ENCODE measurements at places on chromosomes 2 and 18.
A peak's percentile ranks its signal among the peaks of the same experiment; 100 is the strongest.

DNA sequence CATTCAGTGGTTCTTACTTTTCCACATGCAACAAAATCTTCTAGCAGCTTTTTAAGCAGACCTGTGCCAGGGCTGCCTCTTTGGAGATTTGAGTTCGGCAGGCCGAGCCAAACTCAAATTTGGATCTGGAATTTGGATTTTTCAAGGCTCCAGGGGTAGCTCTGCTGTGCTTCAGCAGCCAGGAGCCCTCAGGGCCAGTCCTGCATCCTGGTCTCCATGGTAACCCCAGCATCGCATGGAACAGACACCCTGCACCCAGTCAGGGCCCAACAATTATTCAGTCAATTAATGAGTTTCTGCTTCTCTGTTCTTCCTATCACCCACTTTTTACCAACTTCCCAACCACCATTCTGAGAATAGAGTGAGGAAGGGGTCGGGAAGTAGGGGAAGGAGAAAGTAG, 30.0 kb downstream of the EN1 start:
- no peak for DNase-seq

DNA sequence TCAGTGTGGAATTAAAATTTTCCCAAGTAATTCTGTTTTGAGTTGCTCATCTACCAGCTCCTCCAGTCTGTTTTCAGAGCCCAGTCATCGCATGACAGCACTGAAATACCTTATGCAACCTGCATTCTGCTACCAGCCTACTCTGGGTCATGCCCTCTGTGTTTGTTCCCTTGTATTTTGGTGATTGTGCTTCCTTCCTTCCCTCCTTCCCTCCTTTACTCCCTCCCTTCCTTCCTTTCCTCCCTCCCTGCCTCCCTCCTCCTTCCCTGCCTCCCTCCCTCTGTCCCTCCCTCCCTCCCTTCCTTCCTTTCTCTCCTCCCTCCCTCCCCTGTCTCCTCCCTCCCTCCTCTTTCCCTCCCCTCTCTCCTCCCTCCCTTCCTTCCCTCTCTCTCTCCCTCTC, 289.6 kb downstream of the CDH2 start:
- no peak for DNase-seq

GRCh38 chr2:177171418-177171865, 41.2 kb upstream of the HNRNPA3 start:
- DNase-seq = no peak

DNA sequence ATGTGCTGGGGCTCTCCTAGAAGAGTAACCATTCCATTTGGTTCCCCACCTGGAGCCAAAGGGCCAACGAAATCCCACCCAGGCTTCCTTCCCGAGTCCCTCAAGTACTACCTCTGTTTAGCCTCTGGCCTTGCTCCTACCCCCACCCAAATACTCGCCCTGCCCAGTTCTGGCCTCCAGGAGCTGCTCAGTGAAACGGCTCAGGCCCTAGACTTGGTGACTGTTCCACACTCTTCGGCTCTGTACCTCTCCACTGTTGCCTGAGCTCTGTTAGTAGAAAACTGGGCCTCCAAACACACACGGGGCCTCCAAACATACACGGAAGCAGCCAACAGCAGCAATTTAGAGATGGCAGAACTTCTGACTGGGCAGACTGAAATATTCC, 4.2 kb downstream of the OTX1 start:
- DNase-seq = peak; percentile 10

DNA sequence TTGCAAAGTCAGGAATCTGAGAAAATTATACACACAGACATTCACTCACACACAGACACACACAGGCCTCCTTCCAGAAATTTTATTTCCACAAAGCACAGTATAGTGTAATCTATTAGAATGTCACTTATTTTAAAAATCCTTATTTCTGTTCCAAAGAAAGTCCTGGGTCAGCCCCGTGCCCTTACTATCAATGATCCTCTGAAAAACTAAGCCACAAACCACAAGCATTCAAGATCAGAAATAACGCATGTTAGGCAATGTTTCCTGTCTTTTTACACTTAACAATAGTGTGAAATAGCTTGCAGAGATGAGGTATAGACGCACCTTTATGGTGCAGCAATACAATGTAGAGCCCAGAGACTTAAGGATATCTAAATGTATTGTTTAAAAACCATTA, 25.8 kb downstream of the TBC1D8 start:
- DNase-seq = no peak

- DNase-seq = no peak
Observed at GRCh38 chr2:116582850-116583249, 1231.6 kb upstream of the DDX18 start.

- DNase-seq = no peak
Observed at GRCh38 chr2:175282300-175282699, 100.8 kb upstream of the ATP5MC3 start.

GRCh38 chr2:206028101-206028500, 57.9 kb downstream of the INO80D start:
- no peak for DNase-seq

- DNase-seq = peak; percentile 44
Observed at GRCh38 chr2:102083393-102083703, 59.2 kb upstream of the IL1R1 start.

- peak; percentile 86 for DNase-seq
Observed at GRCh38 chr2:158968396-158969161, at the start of gene TANC1. Gene TANC1, plus strand, starts transcription at chr2:158968640. Its CDS starts 97,271 bp downstream, at chr2:159065911.

- no peak for DNase-seq
Observed at GRCh38 chr2:76958749-76959148, 563.4 kb downstream of the LRRTM4 start.

- no peak for DNase-seq
Observed at GRCh38 chr2:206820807-206821206, 55.4 kb downstream of the FASTKD2 start.

- no peak for DNase-seq
Observed at GRCh38 chr18:35424356-35424755, 47.2 kb upstream of the ZNF396 start.

DNA sequence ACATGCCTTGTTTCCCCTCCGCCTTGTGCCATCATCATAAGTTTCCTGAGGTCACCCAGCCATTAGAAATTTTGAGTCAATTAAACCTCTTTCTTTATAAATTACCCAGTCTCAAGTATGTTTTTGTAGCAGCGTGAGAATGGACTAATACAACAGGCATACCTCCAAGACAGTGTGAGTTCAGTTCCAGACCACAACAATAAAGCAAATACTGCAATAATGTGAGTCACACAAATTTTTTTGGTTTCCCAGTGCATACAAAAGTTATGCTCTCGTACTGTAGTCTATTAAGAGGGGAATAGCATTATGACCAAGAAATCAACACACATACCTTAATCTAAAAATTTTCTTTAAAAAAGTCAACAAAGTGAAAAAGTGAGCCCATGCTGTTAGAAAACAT, 217.2 kb downstream of the NR4A2 start:
- DNase-seq = no peak

- DNase-seq = no peak
Observed at GRCh38 chr2:54122939-54123338, 7.5 kb downstream of the ACYP2 start.

GRCh38 chr18:44856157-44856556, 175.5 kb downstream of the SETBP1 start:
- DNase-seq = no peak

DNA sequence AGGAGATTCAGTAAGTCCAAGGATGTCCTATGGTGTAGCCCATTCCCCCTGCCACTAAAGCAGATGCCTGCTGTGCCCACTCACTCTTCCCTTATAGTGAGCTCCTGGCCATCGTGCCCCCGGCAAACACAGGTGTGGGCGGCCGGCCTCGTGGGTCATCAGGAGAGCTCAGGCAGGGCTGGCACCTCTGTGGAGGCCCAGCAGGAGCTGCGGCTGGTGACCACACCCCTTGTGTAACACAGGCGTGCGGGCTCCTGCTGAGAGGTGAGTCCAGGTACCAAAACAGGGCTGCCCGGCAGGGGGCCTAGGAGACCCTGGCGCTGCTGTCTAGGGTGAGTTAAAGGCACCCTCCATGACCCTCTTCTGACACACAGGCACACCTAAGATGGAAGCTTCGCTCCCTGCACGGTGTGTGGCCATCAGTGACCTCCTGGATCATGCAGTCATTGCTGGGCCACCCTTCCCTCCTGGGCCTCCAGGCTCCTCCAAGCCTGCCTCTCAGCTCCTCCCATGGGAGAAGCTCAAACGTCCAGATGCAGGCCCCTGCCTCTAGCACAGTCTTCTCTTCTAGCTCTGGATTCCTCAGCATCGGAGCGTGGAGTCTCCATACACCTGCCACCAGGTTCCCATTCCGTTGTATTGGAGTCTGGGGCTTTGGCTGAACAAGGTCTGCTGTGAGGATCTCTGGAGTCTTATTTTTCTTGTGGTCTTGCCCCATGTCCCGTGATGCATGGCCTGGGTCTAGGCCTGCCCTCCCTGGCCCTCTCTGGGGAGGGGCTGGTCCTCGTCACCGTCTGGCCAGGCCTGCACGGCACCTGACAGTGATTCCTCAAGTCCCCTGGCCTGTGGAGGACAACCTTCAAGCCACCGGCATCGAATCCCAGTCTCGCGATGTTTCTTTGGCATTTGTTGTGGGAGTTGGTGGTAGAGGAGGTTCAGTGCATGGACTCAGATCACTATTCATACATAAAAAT, 246.9 kb downstream of the ACKR3 start:
- DNase-seq = no peak

DNA sequence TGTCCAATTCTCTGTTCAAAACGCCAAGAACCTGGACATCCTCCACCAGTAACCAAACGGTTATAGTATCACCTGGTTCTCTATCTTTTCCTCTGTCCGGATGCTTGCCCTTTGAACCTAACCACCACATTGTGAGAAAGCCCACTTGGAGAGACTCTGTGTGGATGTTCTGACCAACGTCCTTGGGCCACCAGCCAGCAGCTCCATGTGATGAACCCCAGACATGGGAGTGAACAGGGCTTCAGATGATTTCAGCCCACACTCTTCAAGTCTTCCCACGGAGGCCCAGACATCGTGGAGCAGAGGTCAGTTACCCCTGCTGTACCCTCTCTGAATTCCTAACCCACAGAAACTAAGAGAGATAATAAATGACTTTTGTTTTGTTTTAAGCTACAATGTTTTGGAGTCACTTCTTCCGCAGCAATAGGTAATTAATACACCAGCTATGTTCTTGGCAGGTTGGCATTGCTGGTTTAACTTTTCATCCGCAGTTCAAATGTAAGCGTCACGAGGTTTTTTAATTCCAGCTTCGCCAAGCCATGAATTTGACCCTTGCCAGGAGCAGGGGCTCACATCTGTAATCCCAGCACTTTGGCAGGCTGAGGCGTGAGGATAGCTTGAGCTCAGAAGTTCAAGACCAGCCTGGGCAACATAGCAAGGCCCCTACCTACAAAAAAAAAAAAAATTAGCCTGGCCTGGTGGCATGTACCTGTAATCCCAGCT, 36.1 kb upstream of the ZNF532 start:
- DNase-seq = no peak

GRCh38 chr18:77733292-77733903, 483.8 kb downstream of the GALR1 start:
- DNase-seq = no peak

- DNase-seq = no peak
Observed at GRCh38 chr2:9095690-9096089, 92.2 kb upstream of the MBOAT2 start.

DNA sequence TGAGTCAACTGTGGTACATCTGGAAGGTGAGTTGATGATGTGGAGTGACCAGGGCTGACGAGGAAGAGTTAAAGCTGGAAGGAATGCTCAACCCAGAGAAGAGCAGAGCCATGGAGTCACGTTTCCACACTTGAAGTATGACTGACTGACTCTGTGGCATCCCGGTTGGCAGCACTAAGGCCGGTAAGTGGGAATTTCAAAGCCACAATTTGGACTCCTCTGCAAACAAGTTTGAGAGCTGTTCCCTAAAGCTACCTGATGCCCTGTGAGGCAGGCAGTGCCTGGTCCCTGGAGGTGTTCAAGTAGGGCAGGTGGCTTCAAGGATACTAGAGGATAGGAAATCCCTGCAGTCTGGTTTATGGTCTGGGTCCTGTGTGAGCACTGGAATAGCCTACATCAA, 69.3 kb upstream of the ITGB6 start:
- DNase-seq = no peak

DNA sequence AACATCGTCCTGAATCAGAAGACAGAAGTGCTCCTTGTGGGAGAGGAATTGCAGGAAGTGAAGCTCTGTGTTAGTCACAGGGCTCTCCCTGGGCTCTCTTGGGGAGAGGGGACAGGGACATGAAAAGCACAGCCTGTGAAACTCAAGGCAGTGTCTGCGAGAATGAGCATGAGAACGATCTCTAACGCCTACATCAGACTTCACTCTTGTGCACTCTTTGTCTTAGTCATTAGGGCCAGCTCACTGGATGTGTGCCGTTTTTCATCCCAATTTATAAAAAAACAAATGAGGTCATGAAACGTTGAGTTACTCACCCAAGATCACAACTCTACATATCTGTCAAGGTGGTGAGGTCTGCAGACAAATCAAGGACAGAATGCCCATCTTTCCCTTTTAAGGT, 27.0 kb upstream of the TWIST2 start:
- DNase-seq = no peak

DNA sequence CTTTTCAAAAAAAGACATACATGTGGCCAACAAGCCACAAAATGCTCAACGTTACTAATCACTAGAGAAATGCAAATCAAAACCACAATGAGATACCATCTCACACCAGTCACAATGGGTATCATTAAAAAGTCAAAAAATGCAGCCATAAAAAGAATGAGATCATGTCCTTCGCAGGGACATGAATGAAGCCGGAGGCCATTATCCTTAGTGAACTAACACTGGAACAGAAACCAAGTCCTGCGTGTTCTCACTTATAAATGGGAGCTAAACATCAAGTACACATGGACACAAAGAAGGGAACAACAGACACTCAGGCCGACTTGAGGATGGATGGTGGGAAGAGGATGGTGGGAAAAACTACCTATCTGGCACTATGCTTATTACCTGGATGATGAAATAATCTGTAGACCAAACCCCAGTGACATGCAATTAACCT, 17.8 kb upstream of the ATL2 start:
- DNase-seq = no peak

DNA sequence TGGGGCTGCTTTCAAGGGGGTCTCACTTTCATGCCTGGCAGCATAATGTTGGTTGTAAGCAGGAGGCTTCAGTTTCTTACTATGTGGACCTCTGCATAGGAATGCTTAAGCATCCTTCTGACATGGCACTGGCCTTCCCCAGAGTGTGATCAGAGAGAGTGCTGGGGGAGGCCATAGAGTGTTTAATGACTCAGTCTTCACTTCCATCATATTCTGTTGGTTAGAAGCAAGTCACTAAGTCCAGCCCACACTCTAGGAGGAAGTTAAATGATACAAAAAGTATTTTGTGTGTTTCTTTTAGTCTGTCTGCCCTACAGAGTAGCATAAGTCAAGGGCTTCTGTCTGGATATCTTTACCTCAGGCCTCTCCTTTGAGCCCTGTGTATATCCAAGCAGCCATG, 64.9 kb downstream of the GALNT1 start:
- no peak for DNase-seq

GRCh38 chr18:8870528-8870927, 165.2 kb downstream of the MTCL1 start:
- no peak for DNase-seq

GRCh38 chr2:8876628-8877027, 39.2 kb upstream of the KIDINS220 start:
- no peak for DNase-seq

- DNase-seq = no peak
Observed at GRCh38 chr2:23512778-23513177, 127.8 kb downstream of the KLHL29 start.

GRCh38 chr2:231673348-231673770, 35.0 kb upstream of the PTMA start:
- DNase-seq = no peak

- DNase-seq = no peak
Observed at GRCh38 chr2:188628989-188629752, 337.5 kb downstream of the GULP1 start.

- no peak for DNase-seq
Observed at GRCh38 chr18:30858560-30858959, 184.0 kb downstream of the DSC3 start.

- no peak for DNase-seq
Observed at GRCh38 chr2:233650981-233651380, 14.7 kb downstream of the UGT1A10 start.

Measured in activated CD4-positive, alpha-beta T cell treated with anti-CD3 and anti-CD28 coated beads for 36 hours (primary cell).